Fibroblast of pulmonary artery (primary cell): ENCODE measurements at places on chromosomes 16 and 17.
A peak's percentile ranks its signal among the peaks of the same experiment; 100 is the strongest.

GRCh38 chr16:5031601-5032000, 2.1 kb downstream of the NAGPA start:
- no peak for DNase-seq

DNA sequence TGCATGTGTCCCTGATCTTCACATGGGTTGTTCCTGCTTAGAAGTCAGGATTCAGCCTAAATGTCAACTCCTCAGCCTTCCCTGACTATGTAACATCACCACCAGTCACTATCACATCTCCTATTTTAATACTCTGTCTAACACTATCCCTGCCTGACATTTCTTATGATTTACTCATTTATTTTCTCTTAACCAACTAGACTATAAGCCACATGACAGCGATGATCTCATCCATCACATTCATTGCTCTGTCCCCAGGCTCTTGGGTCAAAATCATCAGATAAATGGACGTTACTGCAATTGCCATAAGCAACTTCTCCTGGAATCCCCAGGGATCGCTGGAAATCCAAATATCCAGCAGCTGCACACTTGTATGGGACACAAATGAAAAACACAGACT, 15.7 kb downstream of the CDRT4 start:
- no peak for DNase-seq

- peak; percentile 94 for DNase-seq
These were observed 5.7 kb downstream of the CSNK1D start for GRCh38 chr17:82267575-82268379.

- no peak for DNase-seq
These were observed 29.0 kb downstream of the HEXIM2 start for GRCh38 chr17:45190503-45191255.

GRCh38 chr17:37752482-37752881, 7.6 kb upstream of the HNF1B start:
- DNase-seq = no peak

- no peak for DNase-seq
These were observed 16.2 kb upstream of the RMI2 start for GRCh38 chr16:11329071-11329491.

DNA sequence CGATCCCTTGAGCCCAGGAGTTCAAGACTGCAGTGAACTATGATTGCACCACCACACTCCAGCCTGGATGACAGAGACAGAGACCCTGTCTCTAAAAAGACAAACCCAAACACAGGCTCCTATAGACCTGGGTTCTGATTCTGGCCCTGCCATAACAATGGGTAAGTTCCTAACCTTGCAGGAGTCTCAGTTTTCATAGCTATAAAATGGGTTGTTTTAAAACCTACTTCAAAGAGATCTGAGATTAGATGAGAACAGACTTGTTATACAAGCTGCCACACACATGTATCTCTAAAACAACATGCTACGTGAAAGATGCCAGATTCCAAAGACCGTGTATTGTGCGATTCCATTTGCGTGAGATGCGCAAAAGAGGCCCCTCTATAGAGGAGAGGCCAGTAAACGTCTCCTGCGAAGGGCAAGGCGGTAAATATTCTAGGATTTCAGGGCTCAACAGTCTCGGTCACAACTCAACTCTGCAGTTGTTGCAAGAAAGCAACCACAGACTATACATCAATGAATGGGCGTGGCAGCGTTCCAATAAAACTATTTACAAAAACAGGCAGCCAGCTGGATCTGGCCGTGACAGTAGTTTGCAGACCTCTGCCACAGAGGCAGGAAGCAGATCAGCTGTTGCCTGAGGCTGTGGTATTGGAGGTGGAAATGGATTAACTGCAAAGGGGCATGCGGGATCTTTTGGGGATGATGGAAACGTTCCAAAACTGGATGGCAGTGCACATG, 5.9 kb downstream of the CORO7 start:
- peak; percentile 91 for DNase-seq

DNA sequence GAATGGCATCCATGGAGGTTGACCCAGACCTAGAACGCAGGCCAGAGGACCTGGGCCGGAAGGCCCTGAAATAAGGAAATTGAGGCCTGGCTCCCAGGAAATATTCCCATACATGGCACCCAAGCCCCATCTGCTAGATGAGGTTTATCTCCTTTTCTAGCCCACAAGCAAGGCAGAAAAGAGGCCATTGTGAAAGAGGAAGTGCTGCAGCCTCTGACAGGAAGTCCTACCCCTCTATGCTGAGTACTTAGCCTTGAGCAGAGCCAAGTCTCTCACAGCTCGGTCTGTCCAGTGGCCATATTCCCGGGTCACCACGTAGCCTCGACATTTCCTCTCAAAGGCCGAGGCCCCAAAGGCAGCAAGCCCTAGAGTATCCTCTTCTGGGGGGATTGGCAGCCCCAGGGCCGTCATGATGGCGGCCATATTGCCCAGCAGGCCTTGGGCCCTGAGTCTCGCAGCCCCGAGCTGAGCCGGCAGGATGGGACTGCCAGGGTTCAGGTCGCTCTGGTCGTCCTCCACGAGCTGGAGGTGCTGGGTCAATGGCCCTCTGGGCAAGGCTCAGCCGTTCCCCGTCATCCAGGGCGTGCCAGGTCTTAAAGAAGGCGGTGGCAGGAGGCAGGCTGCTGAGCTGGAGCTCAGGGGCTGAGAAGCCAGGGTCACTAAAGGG, 7.8 kb downstream of the CTF1 start:
- DNase-seq = no peak

GRCh38 chr17:34728771-34729310, 149.5 kb downstream of the TMEM132E start:
- no peak for DNase-seq

- peak; percentile 36 for DNase-seq
These were observed 791 bp upstream of the SUPT4H1 start for GRCh38 chr17:58352596-58353388.

- no peak for DNase-seq
These were observed 3.0 kb downstream of the NUBP2 start for GRCh38 chr16:1785846-1786170.

GRCh38 chr16:1580956-1581355, 30.9 kb downstream of the IFT140 start:
- no peak for DNase-seq
